Immature natural killer cell (primary cell): ENCODE measurements at places on chromosomes 3 and 15. TPM values are rescaled to one million over a fixed set of nuclear protein-coding genes. Genes with fewer than 3 reads are reported as not detected.
A peak's percentile ranks its signal among the peaks of the same experiment; 100 is the strongest.

GRCh38 chr3:187042874-187043458 is 96.3 kb downstream of the RPL39L start:
- H3K36me3 ChIP-seq = peaks cover 32% of the 10 kb centered on the region
- DNase-seq = no peak
- no peaks in the 10 kb centered on the region for H3K27me3 ChIP-seq
- H3K4me3 ChIP-seq = no peak overlapping the region
- peaks cover 62% of the 10 kb centered on the region for H3K4me1 ChIP-seq

GRCh38 chr3:170090601-170090981 is 52.8 kb downstream of the GPR160 start:
- peaks cover 20% of the 10 kb centered on the region for H3K4me1 ChIP-seq
- no peak for DNase-seq
- peak overlapping the region; percentile 39 for H3K27ac ChIP-seq
- peaks cover 6% of the 10 kb centered on the region for H3K36me3 ChIP-seq
- no peak overlapping the region for H3K4me3 ChIP-seq
- peaks cover 2% of the 10 kb centered on the region for H3K27me3 ChIP-seq

- H3K27me3 ChIP-seq = peaks cover 6% of the 10 kb centered on the region
- no peaks in the 10 kb centered on the region for H3K4me1 ChIP-seq
- H3K36me3 ChIP-seq = no peaks in the 10 kb centered on the region
- DNase-seq = no peak
- no peak overlapping the region for H3K27ac ChIP-seq
These were observed 116.9 kb downstream of the TP63 start for GRCh38 chr3:189748046-189748445.

GRCh38 chr3:175447521-175447920 is 588.4 kb downstream of the NAALADL2 start:
- no peak overlapping the region for H3K4me3 ChIP-seq
- DNase-seq = no peak
- H3K27ac ChIP-seq = no peak overlapping the region
- no peaks in the 10 kb centered on the region for H3K4me1 ChIP-seq
- no peaks in the 10 kb centered on the region for H3K36me3 ChIP-seq

Gene OR5K2
- not detected for polyA plus RNA-seq

Gene STAC
- not detected for polyA plus RNA-seq

Gene EPHA6
- polyA plus RNA-seq = not detected
